ENCODE measurements at places on chromosomes 6 and 20. TPM values are rescaled to one million over a fixed set of nuclear protein-coding genes. Genes with fewer than 3 reads are reported as not detected.
A peak's percentile ranks its signal among the peaks of the same experiment; 100 is the strongest.

- no peak for DNase-seq
These were observed 147.3 kb upstream of the FOXQ1 start for GRCh38 chr6:1164600-1164999.

DNA sequence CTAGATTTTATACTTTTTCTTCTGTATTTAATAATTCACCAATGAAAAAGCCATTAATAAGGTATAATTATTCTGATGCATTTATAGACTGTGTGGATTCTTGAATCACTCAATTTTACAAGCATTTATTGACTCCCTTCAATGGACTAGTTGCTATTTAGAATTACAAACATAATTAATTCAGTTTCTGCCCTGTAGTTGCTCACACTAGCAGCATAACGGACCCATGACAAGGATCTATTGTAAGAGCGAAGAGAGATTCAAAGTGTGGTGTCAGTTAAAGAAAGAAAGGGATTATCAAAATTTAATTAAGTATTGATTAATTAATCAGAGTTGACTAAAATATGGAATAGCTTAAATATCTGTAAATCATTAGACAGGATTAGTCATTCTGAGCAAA lies 602.6 kb upstream of the PTCHD4 start:
- DNase-seq = no peak

GRCh38 chr20:35307666-35308653 lies 15.7 kb upstream of the FAM83C start:
- no peak for DNase-seq

- DNase-seq = no peak
These were observed 512.8 kb downstream of the MAFB start for GRCh38 chr20:40176098-40176841.

GRCh38 chr20:54086507-54087039 lies 16.2 kb upstream of the BCAS1 start:
- no peak for DNase-seq

- no peak for DNase-seq
These were observed 26.2 kb downstream of the UTRN start for GRCh38 chr6:144311361-144311760.

- DNase-seq = no peak
These were observed 20.6 kb downstream of the FOXC1 start for GRCh38 chr6:1630212-1630770.

DNA sequence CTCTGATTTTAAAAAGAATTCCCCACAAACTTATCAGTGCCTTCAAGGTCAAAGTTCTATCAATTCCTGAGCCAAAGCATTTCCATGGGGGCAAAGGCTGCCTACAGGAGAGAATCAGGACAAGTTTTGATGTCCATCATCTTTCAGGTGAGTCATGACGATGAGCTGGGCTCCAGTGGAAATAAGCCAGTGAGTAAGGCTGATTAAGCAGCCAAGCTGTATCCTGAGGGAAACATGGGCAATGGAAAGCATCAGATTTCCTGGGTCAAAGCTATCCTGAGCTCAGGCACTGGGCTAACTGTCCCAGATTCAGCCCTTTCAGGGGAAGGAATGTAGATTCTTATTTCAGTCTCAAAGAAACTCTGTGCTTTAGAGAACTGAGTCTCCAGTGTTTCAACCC lies 377.4 kb downstream of the CD109 start:
- DNase-seq = no peak

DNA sequence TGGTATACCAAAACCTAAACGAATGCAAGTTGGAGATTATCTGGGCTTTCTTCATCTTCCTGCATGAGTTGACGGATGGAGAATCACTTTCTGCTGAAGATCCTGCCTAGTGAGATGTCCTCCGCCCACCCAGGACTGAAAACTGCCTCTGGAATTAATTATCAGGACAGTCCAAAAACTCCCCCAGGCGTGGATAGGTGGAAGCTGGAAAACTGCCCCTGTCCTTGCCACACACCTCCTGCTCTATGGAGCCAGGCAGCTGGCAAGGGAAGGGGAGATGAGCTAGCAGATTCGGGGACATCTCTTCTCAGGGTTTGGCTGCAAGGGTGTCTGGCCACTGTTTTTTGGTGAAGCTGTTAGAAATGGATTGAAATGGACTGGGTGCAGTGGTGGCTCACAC lies 89.3 kb upstream of the ZNFX1 start:
- DNase-seq = no peak

DNA sequence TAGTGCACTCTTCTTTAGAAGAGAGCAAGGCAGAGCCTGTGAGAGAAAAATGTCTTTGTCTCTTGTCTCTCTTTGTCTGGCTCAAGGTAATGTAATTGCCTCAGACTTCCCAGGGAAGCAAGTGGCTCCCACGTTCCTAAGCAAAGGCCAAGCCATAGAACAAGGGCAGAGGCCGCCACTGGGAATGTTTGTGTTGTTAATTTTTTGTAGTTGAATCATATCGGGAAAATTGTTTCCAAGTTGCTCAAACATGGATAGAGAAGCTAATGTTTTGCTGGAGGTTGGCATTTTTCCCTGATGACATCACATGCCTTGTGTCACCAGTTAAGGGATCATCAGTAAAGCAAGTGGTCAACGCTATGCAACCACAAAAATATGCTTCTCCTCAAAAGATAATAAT lies 211.5 kb upstream of the FOXA2 start:
- DNase-seq = peak; percentile 70

GRCh38 chr6:12170351-12171092 lies 119.6 kb upstream of the EDN1 start:
- no peak for DNase-seq

- no peak for DNase-seq
These were observed 159.2 kb upstream of the C6orf118 start for GRCh38 chr6:165468340-165469235.

- DNase-seq = no peak
These were observed 47.4 kb downstream of the GMDS start for GRCh38 chr6:2197984-2198383.

DNA sequence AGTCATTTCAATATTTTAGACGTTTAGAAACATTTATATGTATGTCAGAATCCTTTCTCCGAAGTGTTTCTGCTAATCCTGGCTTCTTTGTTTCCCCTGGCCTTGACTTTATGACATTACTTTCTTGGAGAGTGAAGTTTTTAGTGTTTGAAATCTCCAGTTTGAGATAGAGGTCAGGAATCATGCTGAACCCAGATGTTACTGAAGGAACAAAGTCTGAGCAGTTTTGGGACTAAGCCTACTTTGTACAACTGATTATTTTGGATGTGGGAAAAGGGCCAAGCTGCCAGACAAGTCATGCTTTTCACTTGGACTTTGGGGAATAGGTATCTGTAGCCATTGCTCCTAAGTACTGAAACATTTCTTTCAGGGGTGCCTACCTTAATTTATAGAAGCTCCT lies 2.3 kb downstream of the RNF144B start:
- no peak for DNase-seq

GRCh38 chr20:20401991-20402390 lies 34.1 kb downstream of the INSM1 start:
- no peak for DNase-seq

Gene LST1
- total RNA-seq = 17.7 TPM

Gene RPL7L1
- total RNA-seq = 51.6 TPM

Gene ZMYND8
- 49.3 TPM for total RNA-seq

Gene AGER
- 13.6 TPM for total RNA-seq

Gene CTCFL
- total RNA-seq = 0.27 TPM

Gene PRKN
- 15.9 TPM for total RNA-seq

Gene BPI
- 2.3 TPM for total RNA-seq

Gene GPSM3
- total RNA-seq = 20.5 TPM

Gene SNAP25
- total RNA-seq = 2.5 TPM

Gene KHDC1
- 2.0 TPM for total RNA-seq

Gene SAMD10
- 2.9 TPM for total RNA-seq

Gene TP53TG5
- not detected for total RNA-seq

Gene PDCD2
- 42.1 TPM for total RNA-seq

Gene RNF144B
- total RNA-seq = 19.0 TPM

Gene BHLHE23
- total RNA-seq = not detected

Gene RALGAPA2
- total RNA-seq = 52.0 TPM

Gene CHD6
- total RNA-seq = 84.3 TPM

Gene LCA5
- total RNA-seq = 11.0 TPM

Gene HCRTR2
- total RNA-seq = not detected
